ENCODE measurements at places on chromosomes 3 and 15.

DNA sequence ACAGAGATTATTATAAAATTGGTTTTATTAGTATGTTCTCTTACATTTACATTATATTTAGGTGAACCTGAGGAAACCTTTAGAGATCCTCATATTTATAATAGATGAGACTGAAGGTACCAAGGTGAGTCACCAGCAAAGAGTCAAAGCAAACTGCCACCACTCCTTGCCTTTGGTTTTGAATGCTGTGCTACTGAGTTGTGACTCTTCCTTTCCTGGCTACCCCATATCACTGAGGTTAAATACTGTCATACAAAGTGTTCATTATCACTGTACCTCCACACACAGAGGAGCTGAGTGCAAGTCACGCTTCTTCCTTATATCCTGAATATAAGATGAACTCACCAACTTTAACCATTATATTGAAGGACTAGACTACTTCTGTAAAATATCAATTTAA is 168.2 kb downstream of the CBLB start:
- no peak for DNase-seq

DNA sequence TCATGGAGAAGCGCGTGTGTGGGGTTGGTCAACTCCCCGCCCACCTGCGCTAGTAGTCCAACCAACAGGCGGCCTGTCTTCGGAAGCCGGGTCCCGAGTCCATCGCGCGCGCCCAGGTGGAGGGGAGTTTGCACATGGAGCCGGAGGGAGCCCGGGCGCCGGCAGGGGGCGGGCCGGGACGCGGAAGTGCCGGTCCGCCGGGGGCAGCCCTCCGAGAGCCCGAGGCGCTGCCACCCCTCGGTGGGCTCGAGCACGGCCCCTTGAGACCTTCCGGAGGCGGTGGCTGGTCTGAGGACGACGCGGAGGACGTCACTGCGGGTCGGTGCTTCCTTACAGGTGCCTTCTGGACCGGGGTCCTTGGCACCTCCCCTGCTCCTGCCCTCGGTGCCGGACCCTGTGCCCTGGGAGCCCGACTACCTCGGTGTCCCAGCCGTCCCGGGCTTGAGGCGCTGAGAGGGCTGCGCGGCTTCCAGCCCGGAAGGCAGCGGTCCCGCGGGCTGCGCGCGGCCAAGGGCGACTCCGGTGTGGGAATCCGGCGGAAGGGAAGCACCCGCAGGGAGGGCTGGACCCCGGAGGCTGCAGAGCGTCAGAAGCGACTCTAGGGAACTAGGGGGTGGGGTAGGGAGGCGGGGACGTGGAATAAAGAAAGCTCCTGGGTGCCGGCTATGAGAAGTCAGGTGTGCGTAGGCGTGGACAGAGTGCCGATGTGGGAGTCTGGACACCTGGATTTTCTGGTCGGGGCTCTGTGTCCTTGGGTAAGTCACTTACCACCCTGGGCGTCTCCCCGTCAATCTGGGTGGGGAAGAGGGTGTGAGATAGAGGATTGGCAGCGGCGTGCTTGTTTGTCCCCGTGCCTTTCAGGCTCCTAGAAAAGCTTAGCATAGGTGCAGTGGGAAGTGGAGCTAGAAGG is 212.3 kb downstream of the FGF12 start:
- peak; percentile 86 for DNase-seq

GRCh38 chr3:13308380-13308801 is 111.7 kb downstream of the NUP210 start:
- DNase-seq = no peak

- DNase-seq = no peak
Observed at GRCh38 chr3:16427103-16427965, 86.2 kb downstream of the RFTN1 start.

GRCh38 chr3:66073464-66074141 is 34.9 kb upstream of the MAGI1 start:
- DNase-seq = no peak

DNA sequence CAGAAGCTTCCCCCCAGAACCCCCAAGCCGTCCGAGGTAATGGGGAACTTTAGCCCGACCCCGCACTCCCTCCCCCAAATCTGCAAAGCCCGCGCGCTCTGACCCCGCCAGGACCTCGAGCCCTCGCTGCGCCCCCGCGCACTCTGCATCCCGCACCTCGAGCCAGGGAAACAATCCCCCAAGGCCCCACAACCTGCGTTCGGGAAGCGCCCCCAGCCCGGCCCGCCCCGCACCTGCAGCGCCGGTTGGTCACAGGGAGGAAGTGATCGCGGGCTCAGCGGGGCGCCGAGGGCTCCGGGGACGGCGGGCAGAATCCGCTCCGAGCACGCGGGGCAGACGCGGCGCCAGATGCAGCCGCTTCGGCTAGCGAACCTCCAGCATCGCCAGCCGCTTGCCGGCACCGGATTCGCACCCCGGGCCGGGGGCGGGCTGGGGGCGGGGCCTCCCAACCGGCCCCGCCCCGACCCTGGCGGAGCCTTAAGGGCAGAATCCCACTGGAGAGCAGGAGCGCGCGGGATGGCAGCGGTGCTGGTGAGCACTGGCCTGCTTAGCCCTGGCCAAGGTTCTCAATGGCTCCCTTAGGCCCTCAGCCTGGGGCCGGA is at the start of gene CAMKV:
TSS of gene CAMKV (minus strand) at position 382 of the 602 bp plus-strand sequence. CDS start 7,518 bp downstream, outside the sequence.
- no peak for DNase-seq

- DNase-seq = no peak
Observed at GRCh38 chr3:131543714-131544113, 40.9 kb upstream of the MRPL3 start.

DNA sequence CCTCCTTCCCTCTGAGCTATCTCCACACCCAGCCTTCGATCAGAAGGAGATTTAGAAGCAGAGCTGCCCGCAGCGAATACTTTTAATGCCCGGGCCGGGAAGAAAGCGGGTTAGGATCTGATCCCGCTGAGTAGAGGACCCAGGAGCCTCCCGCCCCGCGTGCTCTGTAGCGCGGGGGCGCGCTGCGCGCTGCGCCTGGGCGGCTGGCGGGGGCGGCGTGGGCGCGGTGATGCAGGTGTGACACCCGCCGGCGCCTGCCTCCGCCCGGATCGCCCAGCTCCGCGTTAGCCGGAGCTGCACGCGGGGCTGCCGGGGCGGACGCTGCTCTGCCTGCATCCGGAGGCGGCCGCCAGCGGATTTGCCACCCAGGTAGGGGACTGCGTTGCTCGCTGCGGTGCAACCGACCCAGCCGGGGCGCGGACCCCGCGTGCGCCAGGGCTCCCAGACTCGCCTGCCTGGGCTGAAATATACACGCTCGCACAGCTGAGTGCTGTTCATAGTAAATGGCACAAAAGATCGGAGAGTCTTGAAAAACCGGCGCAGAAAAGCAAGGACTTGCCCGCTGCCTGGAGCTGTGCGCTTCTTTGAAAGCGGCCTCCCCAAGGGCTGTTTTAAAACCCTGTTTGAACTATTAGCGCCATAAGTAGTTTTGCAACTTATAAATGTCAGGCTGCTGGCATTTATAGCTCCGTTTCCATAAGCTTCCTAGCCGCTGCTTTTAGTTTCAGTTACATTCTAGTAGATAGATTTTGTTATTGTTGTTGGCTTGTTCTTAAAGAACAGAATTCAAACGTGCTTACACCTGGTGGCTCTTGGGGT is at the start of gene SV2B:
TSS of gene SV2B (plus strand) at position 263 of the 819 bp plus-strand sequence. CDS start 126,007 bp downstream, outside the sequence.
- peak; percentile 41 for DNase-seq

DNA sequence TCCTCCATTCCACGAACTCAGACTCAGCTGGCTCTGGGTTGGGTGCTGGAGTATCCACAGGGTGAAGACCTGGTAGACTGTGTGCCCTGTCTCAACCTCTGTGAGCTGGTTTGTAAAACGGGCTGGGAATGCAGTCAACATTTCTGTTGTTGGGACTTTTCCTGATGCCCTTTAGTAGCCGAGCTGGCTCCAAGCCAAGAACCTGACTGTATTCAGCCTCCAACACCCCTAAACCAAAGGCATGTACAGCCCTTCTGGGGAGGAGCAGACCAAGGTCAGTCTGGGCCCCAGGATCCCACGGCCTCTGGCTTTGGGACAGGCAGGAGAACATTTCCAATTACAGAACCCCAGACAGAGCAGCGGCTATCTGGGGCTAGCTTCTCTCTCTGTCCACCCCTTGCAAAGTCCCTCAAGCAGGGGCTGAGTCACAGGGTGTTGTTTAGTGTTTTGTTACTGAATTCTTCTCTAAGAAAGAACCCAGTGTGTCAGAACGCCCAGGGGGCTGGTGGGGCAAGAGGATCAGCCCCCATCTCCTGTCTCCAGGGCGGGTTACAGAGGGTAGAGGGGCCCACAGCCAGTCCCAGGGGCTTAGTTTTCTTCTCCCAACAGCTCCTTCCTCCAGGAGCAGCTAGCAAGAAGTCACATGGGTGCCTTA is 56.8 kb upstream of the SLC6A6 start:
- DNase-seq = no peak

DNA sequence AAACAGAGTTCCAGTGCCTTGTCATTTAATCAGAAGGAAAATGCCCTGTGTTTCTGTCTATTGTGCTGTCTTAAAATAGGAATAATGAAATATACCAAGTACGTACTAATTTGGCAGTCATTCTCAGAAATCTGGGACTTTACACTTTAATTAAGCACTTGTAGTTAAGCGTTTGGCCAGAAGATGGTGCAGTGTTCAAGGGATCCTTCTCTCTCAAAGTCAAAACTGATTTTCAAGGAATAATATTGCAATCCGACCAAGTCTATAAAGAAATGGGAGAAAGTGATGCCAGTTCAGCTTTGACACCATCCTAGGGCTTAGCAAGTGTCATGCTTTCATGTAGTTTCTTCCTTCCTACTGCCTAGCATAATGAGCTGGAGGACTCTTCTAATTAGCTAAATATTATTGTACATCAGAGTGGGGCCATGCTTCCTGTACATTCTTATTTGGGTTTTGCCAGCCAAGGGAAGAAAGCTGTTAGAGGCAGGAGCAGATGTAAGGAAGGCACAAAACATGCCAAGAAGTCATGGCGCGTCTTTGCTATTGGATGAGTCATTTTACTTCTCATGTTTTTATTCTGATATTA is 64.8 kb downstream of the SAMMSON start:
- no peak for DNase-seq

GRCh38 chr3:58574106-58574505 is 3.1 kb downstream of the FAM107A start:
- DNase-seq = no peak

DNA sequence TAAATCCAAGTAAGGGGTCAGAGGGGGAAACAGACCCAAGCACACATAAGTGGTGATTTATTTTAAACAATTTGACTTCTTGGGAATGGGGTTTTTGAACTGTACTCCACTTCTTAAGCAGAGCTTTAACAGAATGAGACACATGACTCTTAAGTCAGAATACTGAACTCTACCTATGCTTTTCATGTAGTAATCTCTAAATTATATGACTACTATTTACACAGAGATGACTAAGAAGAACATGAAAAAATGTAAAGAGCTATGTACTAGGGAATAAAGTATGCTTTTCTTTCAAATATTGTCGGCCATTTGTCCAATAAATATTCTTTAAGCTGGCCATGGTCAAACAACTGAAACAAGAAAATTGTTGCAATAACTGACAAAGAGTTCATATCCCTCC is 35.2 kb downstream of the TRANK1 start:
- no peak for DNase-seq

DNA sequence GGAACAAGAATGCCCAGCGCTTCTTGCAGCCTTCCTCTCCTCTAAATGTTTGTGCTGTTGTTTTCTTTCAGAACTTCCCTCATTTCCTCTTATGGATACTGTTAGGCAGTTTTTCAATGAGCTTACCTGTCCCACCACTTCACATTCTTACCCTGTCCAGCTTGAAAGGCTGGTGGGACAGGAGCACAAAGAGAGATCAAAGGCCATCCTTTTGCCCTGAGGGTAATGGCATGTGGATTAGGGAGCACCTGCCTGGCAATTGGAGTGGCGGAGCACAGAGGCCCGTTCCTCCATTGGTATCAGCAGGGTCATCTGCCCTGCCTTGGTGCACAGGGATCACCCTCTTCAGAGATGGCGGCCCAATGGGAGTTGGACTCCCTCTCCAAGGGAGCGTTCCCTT is 170.1 kb upstream of the UBE3A start:
- no peak for DNase-seq

DNA sequence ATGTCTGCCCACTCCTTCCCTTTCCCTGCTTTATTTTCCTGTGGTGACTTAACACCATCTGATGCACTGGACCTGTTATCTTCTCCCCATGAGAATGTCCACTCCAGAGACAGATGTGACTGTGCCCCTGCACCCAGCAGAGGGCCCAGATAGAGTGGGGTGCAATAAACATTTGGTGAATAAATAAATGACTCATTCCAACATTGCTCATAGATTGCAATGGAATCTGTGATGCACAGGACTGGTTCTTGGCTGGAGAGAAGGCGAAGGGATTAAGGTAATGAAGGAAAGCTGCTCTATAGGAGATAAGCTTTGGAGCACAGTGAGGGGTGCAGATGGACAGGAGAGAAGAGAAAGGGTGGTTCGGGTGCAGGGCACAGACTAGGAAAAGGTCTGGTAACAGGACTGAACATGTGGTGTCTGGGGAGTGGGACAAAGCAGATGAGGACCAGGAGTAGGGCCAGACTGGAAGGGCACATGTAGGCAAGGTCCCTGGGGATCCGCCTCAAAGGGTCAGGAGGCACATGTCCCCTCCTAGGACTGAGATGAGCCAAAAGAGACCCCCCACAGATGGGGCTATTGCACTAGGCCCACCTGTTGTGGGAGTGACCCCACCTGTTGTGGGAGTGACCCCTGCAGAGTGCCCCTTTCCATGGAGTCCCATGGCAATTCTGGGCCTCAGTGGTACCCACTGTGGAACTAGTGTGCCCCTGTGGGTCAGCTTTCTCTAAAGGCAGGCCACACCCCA is 17.5 kb upstream of the POC1A start:
- no peak for DNase-seq

Data from progenitor cell of endocrine pancreas (in vitro differentiated cells).